CD4-positive, alpha-beta T cell treated with Interleukin-10 for 1 hour (primary cell): ENCODE measurements at places on chromosomes 7 and 10.

- no peak for DNase-seq
These were observed 58.6 kb downstream of the ASAH2B start for GRCh38 chr10:50798297-50798696.

DNA sequence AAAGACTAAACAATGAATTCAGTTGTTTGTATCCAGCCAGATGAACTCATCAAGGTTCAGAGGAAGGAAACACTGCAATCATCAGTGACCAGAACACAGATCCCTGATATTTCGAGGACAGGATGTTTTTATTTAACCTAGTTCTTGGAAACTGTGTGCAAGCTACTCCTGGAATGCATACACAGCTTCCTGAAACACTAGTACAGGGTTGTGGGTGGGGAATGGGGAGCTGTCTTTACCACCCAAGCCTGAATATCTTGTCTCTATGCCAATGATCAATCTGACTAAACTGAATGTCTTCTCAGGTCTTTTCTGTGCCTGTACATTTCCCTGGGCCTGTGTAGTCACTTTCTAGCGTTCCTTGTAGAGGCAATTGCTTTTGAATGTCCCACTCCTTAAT, 374.6 kb downstream of the CALN1 start:
- no peak for DNase-seq

DNA sequence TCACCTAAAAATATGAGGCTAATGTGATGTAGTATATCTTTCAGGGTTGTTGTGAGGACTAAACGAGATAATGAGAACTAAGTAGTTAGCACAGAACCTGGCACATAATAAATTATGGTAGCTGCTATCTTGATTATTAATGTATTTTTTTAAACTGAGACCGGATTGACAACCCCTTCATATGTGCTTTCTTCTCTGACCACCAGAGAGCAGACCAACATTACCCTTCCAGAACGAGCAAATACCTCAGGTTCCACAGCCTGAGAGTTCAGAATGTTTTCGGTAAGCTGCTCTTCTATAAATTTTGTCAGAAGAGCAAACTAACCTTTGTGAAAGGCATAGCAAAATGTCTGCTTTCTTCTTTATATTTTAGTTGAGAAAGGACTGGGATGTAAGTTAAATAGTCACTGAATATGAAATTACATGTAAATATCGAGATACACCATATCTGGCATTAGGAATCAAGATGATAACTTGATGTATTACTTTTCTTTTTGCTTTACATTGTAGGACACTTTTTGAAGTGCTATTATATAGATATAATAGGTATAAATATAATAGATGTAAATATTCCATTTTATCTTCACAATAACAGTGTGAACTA, 13.6 kb upstream of the BPGM start:
- peak; percentile 73 for DNase-seq

DNA sequence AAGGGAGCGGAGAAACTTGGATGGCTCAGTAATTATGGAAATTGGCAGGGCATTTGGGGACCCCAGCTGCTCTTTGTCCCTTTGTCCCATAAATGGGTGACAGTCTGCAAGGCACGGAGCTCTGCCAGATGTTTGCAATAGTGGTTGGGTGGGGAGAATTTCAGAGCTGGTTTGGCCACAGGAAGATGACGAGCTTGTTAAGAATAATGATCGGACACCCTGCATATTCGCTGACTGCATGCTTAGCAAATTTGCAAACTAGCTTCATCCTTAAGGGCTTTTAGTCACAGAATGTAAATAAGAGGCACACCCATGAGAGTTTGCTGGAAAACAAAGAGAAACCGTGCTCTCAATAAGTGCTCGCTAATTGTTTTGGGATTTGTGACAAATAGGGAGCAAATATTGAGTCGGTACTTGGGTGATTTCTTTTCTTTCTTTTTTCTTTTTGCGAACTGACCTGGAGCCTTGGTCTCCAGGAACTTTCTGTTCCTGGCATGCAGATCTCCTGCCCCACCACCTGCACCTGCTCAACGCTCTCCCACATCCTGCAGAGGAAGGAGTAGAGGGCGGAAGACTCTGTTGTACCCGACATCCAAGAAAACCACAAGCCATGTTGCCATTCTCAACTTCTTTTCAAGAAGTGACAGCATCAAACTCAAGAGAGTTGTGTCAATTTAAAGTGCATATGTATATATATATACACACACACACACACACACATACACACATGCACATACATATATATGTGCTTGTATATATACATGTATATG, 238.9 kb downstream of the CAMK1D start:
- DNase-seq = peak; percentile 32

DNA sequence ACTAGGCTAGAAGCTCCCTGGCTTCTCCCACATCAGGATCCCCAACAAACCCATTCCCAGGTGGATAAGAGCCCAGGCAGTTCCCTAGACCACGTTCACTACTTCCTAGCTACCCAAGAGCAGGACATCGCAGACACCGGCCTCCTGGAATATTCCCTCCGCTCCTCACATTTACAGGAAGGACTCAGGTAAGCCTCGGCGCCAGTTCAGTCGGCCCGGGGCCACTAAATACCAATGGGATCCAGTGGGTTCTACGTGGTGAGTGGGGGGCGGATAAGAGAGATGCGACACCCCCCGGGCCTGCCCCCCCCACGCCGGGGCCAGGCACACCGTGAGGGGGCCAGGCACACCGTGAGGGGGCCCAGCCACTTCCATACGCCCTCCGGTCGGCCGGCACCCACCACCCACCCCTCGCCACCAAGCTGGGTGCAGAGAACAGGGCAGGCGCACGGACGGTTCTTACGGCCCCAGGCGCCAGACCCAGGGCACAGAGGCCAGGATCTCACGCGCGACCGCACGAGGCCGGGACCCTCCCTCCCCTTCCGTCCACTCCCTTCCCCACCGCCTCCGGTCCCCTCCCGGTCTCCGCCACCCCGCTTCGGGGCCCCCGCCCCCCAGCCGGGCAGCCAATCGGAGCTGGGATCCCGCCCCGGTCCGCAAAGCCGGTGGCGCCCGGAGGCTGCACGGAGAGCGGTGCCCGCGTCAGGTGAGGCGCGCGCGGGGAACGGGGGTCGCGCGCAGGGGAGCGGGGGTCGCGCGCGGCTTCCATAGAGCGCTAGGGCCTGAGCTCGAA, at the start of gene BLVRA:
Gene BLVRA, plus strand, starts transcription at position 652 of the 793 bp plus-strand sequence. CDS start 12,479 bp downstream, outside the sequence.
- DNase-seq = peak; percentile 75
